CD14-positive monocyte (primary cell): ENCODE measurements at places on chromosomes 3 and 15.

GRCh38 chr3:48473617-48473952 is 27.0 kb downstream of the ATRIP start:
- DNase-seq = no peak

- DNase-seq = no peak
Measured at GRCh38 chr3:102179326-102180177, 255.3 kb upstream of the ZPLD1 start.

DNA sequence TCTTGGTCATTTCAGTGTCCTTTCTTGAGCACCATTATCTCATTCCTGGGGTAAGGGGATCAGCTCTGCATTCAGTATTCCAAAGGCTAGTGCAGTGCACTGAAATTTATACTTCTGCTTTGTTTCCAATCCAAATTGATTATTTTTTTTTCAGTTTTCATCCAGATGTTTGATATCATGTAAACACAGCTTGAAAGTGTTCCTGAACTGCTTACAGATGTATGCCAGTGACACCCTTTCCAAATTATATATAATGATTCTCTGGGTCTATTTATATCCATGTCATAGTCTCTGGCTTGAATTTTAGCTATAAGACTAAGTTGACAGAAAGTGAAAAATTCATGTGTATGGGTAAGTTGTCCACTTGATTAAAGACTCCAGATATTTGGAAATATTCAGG is 11.8 kb upstream of the TNFAIP8L3 start:
- DNase-seq = no peak

DNA sequence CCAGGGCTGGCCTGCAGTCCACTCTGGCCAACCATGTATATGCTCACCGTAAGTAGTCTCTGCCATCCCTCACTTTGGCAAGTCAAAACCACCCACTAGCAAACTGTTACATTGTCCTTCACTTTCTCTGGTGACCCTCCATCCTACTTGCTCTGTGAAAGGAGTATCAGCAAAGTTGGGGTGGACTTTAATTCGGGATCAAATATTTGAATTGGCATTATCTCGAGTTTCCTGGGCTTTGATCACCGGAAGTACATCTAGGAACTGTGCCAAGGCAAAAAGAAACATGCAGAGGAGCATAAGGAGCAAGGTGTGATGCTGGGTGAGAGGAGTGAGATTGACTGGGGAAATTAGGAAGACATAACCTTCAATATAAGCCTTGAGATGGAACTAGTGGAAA is 188.9 kb upstream of the P2RY1 start:
- DNase-seq = no peak

GRCh38 chr15:69719527-69720240 is 267.1 kb downstream of the RPLP1 start:
- peak; percentile 93 for DNase-seq

- DNase-seq = no peak
Measured at GRCh38 chr15:72281713-72282112, 9.4 kb upstream of the PARP6 start.

- no peak for DNase-seq
Measured at GRCh38 chr3:39075910-39076309, 24.1 kb downstream of the WDR48 start.

- no peak for DNase-seq
Measured at GRCh38 chr3:195556390-195556789, 13.3 kb upstream of the PPP1R2 start.
